ENCODE measurements at places on chromosomes 12 and 14.

GRCh38 chr14:106556665-106557289 is 1030.4 kb downstream of the TMEM121 start:
- peak; percentile 17 for DNase-seq

DNA sequence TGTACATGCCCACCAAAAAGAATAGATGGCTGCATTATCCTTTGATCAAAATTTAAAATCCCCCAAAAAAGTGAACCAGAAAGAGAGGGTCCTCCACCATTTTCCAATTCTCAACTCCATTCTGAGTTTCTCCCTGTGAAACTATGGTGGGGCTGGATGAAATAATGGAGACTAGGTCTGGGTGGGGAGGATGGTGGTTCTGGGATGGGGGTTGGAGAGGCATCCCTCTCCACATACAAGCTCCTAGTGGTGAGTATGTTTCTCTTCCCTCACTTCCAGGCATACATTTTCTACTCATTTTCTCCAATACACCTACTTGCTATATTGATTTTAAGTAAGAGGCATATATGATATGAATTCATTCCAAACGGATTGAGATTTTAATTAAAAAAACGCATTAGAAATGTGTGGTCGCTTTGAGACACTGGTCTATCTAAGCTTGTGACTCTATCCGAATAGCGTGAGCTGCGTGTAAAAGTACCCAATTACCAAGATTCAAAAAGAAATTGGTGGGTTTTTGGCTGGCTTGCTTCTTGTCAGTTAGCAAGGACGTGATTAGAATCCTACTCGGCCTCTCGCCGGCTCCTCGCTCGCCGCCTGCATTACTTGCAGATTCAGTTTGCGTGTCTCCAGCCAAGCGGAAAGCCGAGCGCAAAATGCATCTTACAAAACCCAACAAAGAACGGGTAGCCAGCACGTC is 3.4 kb downstream of the ASCL1 start:
- DNase-seq = peak; percentile 71

- no peak for DNase-seq
Observed at GRCh38 chr14:104107101-104107581, 21.6 kb downstream of the ASPG start.

- DNase-seq = no peak
Observed at GRCh38 chr12:90897316-90897715, 57.7 kb downstream of the CCER1 start.

DNA sequence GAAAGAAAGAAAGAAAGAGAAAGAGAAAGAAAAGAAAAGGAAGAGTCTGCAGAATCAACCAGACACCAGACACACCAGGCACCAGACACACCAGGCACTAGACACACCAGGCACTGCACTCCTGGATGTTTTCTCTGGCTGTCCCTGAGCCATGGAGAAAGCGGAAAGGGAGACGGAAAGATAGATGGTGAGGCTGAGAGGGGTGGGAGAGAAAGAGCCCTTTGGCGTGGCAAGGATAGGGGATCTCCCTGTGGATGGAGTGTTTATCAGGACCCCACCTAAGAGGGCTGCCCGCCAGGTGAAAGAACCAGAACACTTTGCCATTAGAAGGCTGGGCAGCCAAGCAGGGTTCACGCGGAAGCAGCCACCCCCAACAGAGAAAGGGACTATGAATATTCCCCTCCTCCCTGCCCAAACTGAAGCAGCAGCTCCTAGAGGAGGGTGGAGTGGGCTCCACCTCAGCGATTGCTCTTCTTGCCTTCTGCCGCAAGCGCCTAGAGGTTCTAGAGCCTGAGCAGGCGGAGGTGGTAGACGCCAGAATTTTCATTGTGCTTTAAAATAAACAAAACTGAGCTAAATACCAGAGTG is 13.4 kb downstream of the ST8SIA1 start:
- DNase-seq = no peak

GRCh38 chr12:66775871-66776270 is 97.0 kb upstream of the GRIP1 start:
- DNase-seq = no peak

GRCh38 chr14:61466905-61467280 is 145.5 kb downstream of the PRKCH start:
- DNase-seq = no peak

DNA sequence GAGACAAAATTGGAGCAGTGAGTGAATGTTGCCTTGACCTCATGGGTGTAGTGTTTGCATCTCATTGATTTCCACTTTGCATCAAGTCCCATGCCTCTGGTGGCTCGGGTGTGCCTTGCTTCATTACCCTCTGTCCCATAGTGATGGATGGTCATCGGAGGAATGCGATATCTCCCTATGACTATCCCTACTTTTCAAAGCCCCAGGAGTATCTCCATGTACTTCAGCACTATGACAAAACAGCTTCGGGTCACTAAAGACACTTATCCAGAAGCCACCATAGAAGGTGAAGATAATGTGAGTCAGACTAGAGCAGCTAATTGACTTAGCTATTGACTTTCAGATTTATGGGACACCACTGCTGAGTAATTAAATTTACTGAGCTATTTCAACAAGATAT is 355.1 kb upstream of the CCDC196 start:
- DNase-seq = no peak

DNA sequence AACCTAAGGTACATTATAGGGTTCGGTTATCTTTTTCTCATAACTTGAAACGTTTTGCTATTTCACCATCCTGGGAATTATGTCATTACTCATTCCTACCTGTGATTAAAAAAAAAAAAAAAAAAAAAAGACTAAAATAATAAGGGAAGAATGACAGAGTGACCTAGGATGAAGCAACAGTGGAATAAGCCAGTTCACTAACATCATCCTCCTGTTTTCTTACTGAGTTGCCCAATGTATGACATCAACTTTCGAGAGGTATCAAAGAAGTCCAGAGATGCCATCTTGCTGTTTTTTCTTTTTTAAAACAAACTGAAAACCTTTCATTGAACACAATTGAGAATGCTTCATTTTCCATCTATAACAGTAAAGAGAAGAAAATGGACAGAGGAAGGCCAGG is 42.8 kb downstream of the AMN start:
- no peak for DNase-seq

DNA sequence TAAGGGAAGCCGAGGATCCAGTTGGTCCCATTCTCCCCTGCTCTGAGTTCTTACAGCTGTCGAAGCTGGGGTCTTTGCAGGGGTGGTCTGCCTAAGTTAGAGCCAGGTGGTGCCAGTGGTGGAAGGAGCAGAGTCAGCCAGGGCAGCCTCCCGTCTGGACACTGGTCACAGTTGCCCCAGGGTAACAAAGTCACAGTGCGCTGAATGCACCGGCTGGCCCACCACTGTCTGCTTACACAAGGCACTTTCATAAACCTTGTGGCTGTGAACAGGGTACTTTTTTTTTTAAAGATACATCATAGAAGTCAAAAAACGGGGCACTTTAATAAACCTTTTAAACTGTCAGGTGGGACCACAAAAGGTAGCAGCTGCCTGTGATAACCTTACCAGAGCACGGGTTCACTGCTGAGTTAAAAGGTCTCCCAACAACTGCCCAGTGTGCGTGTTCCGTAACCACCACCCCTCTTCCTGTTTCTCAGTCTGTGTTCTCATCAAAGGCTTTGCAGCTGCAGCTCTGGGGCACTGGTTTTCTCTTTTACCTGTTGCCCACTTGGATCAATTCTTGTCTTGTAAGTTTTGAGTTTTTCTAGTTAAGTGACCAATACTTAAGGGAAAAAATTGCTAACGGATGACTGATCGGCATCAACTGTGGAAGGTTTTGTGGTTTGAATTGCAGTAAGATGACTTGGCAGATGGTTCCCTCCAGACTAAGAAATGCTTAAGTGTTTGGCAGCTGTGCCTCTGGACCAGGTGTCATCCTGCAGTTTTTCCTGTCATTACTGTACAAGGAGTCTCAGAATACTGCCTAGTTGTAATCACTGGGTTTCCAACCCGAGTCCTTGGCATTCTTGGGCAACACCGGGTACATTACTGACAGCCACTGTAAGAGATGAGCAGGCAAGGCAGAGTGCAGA is 55.9 kb downstream of the DYNC1H1 start:
- no peak for DNase-seq

DNA sequence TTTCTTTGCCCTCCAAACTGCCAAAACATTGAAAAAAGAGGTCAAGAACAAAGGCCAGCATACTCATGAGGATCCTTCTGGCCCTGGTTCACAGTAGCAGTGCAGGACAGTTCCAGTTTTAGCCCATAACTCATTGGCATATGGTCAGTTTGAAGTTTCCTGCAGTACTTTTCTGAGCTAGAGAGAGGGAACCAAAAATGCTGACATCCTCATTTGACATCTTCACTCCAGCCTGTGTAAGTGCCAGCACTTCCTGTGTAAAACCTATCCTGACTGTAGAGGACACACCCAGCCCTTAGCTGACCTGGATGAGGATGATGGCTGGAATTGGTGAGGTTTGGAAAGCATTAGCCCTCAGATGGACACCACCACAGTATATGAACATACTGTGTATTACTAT is 84.1 kb downstream of the FGD4 start:
- no peak for DNase-seq

DNA sequence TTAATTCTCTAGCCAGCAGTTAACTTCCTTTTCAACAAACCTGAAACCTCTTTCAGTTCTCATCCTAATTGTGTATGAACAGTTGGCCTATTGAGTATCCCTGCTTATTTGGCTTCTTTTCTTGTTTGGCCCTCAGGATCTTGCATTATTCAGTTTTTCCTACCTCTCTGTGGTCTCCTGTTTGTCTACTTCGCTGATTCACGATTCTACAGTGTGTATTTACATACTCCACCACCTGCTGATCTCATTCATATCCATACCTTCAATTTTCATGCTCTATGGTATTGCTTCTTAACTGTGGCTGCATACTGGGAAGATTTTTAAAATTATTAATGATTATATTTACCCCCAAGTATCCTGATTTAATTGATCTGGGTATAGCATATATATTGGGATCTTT is 56.4 kb downstream of the RASSF9 start:
- peak; percentile 88 for DNase-seq

GRCh38 chr14:105116451-105117256 is 51.4 kb upstream of the GPR132 start:
- DNase-seq = no peak

DNA sequence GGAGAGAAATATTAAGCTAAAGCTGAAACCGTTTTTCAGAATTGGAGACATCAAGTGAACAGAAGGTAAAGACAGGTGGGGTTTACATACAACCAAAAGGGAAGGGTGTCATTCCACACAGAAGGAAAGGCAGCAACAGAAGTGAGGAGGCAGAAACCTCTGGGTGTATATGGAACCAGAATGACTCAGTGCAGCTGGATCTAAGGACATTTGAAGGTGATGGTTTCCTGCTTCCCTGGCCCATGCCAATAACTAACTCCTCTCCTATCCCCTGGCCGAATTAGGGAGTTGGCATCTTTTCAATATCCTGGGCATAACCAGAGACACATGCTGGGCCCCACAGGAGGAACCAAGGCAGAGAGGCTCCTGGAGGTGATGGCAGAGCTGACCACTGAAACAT is 8.4 kb downstream of the NCKAP5L start:
- no peak for DNase-seq

DNA sequence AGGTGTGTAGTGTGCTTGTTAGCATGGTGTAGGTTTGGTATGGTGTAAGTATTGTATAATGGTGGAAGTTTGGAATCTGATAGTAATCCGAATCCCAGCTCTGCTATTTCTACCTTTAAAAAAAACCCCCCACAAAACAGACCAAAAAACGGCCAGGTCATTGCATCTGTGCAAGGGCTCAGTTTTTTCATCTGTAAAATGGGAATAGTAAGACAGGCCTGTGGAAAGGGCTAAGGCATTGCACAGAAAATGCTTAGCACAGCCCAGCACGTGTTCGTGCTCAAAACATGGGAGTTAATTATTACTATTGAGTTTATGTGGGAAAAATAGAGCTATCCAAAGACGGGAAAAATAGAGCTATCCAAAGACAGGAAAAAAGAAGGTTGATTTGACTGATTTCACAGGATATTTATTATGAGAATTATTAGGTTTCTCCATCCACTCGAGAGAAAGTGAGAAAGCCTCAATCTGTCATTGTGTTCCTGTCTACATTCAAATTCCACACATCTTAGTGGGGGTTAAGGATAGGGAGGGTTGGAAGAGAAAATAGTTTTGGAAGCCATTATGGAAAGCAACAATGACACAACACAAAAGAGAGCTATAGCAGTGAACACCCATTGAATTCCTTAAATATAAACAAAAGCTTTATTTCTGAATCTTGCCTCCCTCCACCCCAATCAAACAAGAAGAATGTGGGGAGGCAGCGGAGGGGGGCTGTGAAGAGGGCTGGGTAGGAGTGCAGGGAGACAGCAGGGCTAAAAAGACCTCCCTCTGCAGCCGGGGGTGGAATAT is 126.8 kb upstream of the MAX start:
- DNase-seq = no peak

DNA sequence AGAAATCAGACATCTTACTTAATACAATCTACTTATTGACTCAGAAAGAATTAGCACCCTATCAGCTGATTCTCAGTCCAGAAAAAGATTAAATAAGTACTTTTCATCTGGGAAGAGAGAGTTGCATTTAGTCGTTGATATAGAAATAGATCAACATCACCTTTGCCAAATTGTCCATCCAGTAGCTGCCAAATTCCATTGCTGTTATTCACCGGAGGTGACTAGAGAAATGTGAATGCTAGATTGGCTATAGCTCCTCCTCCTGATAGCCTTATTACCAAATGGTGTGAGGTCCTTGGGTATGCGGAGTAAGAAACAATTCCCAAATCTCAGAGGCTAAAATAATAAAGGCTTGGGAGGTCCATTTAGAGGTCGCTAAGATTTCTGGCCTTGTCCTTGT is 723.3 kb upstream of the FLRT2 start:
- DNase-seq = no peak

- peak; percentile 34 for DNase-seq
Observed at GRCh38 chr12:47032644-47033043, 46.8 kb upstream of the PCED1B start.

DNA sequence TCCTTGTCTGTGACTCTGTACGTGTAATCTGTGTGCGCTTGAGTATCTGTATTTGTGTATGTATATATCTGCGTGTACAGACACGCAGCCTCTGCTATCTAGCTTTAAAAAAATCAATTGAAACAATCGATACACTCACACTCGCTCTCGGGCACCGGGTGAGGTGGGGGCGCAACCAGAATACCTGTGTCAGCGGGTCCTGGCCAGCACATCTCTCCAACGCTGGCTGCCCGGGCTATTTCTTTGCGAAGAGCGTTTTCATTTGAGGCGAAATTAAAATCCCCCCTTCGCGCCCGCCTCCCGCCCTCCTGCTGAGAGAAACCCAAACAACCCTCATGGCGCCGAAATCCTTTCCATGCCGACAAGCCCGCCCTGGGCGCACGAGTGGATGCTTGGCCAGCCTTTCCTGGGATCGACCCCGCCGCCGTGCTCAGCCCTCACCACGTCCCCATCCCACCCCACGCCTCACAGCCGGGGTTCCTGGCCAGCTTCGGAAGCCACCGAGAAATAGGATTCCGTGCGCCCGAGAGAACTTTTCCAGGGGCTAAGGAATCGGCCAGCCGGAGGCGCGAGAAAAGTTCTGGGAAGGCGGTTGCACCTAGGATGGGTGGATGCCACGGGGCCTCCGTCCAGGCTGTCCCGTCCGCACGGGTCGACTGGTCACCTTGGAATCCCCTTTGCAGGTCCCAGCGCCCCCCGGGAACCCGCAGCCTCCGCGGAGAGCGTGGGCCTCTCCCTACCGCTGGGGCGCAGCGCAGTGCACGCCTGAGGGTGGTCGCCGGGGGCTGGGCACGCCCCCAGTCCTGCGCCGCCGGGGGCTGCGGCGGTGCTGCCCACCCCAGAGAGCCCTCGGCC is 1.0 kb downstream of the ZDHHC22 start:
- DNase-seq = no peak

GRCh38 chr12:47231456-47231855 is 151.7 kb upstream of the AMIGO2 start:
- DNase-seq = no peak

- DNase-seq = no peak
Observed at GRCh38 chr14:34044373-34044637, 93.4 kb upstream of the EGLN3 start.

All from SHP77 treated with DMSO at 0.1 percent for 48 hours (cell line).